ENCODE measurements at places on chromosomes 13 and 19. TPM values are rescaled to one million over a fixed set of nuclear protein-coding genes. Genes with fewer than 3 reads are reported as not detected.
A peak's percentile ranks its signal among the peaks of the same experiment; 100 is the strongest.

GRCh38 chr19:30240904-30241695 lies 131.1 kb upstream of the ZNF536 start:
- DNase-seq = no peak

TNFSF9 gene
- total RNA-seq = 0.27 TPM

GRCh38 chr13:45662162-45662561 lies 40.0 kb upstream of the CBY2 start:
- no peak for DNase-seq

DNA sequence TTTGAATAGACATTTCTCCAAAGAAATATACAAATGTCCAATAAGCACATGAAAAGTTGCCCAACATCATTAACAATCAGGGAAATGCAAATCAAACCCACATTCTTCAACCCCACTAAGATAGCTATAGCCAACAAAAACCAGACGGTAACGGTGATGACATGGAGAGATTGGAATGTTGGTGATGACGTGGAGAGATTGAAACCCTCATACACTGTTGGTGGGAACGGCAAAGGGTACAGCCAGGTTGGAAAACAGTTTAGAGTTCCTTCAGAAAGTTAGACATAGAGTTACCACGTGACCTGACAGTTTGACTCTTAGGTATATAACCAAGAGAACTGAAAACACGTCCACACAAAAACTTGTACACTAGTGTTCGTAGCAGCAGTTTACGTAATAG lies 48.1 kb downstream of the TNFRSF19 start:
- DNase-seq = no peak

- no peak for DNase-seq
These were observed 48.1 kb downstream of the SCEL start for GRCh38 chr13:77583581-77583980.

- no peak for DNase-seq
These were observed 145.7 kb downstream of the PCCA start for GRCh38 chr13:100234524-100235136.

DNA sequence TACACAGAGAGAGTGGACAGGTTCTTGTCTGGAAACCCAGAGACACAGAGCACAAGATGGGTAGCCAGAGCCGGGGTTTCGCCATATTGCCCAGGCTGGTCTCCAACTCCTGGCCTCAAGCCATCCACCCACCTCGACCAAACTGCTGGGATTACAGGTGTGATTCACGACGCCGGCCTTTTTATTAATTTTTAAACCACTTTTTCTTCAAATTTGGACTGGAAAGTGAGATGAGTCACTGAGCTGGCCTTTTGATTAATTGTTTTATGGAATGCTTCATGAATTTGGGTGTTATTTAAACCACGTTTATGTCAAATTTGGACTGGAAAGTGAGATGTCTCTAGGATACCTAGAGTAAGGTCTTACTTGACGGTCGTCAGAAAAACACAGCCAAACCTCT lies 12.1 kb upstream of the IGFL1 start:
- DNase-seq = no peak

DNA sequence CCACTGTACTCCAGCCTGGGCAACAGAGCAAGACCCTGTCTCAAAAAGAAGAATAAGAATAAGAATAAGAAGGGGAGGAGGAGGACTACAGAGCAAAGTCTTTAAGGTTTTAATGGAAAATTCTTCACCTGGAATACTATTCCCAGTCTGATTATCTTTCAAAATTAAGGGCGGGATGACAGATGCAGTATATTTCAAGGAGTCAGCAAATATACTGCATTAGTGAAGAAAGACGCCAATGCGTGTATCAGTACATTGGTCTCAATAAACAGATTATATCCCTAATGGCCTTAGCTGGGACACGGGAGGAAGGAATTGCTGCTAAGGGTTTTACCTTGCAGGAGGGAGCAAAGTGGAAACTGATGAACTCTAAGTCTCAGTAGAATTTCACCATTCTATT lies 54.1 kb upstream of the PDCD5 start:
- DNase-seq = no peak

- no peak for DNase-seq
These were observed 8.7 kb downstream of the SHKBP1 start for GRCh38 chr19:40585241-40585981.

- DNase-seq = no peak
These were observed 878 bp upstream of the ADAMTSL5 start for GRCh38 chr19:1513499-1514294.

ZNF135 gene
- total RNA-seq = 16.1 TPM

ZNF729 gene
- not detected for total RNA-seq

DNA sequence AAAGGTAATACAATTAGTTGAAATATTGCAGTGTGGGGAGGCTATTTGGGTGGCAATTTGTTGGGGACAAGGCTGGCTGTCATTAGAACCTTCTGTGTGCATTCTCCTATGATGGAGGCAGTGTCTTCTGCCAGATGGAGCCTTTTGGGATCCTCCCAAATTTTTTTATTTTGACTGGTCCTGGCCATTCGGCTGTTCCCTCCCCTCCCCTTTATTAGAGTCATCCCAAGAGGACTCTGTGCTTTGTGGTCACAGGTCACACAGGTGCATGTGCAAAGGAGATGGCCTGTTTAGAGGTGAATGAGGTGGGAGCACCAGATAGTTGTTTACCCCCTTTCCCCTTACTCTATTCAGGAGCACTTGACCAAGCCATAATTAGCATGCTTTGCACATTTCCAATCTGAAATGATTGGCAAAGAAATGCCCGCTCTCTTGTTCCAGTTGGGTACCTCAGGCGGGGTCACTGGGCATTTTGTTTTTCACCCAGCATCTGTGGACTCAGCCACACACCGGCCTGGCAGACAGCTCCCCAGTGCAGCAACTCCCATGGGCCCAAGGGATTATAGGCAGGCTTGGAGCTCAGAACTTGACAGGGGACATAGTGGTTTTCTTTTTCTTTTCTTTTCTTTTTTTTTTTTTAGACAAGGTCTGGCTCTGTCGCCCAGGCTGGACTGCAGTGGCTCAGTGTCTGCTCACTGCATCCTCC lies 19.8 kb downstream of the GATAD2A start:
- DNase-seq = no peak

DNA sequence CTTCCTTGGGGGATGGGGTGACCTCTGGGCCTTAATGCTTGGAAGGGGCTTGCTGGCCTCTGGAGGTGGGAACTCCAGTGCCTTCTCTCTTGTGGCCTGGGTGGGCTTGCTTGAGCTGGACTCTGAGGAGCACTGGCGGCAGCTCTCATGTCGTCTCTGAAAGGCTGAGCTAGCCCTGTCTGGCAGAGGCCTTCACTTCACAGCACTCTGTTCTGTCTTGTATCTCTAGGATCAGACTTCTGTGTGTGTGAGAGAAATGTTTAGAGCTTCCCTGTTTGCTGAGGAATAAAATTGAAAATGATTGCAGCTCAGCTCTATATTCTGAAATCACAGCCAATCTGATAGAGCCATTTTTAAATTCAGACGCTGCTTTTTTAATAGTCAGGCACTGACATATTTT lies 185.3 kb downstream of the KCNRG start:
- DNase-seq = no peak

DNA sequence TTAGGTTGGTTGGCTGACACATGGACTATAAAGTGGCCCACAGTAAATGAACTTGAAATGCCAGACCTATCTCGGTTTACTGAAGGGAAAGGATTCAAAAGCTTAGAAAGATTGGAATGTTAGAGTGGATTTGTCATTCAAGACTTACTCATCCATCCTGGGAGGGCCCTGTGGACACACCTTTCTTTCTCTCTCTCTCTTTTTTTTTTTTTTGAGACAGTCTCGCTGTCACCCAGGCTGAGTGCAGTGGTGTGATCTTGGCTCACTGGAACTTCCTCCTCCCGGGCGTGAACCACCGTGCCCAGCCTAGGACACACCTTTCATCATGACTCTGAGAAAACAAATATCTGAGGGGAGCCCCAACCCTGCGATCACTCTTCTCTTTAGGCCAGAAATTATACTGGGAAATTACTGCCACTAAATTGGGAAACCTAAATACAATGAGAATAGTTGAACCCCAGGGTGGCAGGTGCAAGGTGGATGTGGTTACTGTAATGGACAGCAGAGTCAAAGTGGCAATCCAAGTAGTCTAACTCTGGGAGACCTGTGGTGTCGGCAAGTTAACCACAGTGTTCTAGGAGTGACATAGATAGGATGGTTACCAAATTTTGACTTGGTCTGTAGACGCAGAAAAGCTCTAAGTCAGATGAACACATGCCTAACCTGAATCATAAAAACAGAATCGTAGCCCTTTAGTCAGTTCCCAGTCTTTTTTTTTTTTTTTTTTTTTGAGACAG lies 47.1 kb upstream of the ZMYM5 start:
- DNase-seq = no peak

GRCh38 chr19:3459089-3459881 lies 21.0 kb downstream of the SMIM24 start:
- DNase-seq = peak; percentile 95

PSMC4 gene
- 46.0 TPM for total RNA-seq

- no peak for DNase-seq
These were observed 10.3 kb downstream of the COG6 start for GRCh38 chr13:39665763-39666162.

- no peak for DNase-seq
These were observed 2293.3 kb downstream of the PCDH9 start for GRCh38 chr13:64936879-64937278.

AKAP8 gene
- 46.4 TPM for total RNA-seq

GRCh38 chr13:29508876-29509252 lies 86.6 kb downstream of the SLC7A1 start:
- DNase-seq = no peak

DNA sequence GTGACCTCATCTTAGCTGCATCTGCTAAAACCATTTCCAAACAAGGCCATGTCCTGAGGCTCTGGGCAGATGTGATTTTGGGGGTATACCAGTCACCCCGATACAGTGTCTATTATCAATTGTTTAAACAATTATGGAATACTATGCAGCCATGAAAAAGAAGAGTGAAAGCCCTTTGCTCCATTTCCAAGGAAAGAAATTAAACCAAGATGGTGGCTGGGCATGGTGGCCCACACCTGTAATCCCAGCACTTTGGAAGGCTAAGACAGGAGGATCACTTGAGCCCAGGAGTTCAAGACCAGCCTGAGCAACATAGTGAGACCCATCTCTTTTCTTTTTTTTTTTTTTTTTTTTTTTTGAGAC lies 763 bp downstream of the TEKTIP1 start:
- no peak for DNase-seq

DNA sequence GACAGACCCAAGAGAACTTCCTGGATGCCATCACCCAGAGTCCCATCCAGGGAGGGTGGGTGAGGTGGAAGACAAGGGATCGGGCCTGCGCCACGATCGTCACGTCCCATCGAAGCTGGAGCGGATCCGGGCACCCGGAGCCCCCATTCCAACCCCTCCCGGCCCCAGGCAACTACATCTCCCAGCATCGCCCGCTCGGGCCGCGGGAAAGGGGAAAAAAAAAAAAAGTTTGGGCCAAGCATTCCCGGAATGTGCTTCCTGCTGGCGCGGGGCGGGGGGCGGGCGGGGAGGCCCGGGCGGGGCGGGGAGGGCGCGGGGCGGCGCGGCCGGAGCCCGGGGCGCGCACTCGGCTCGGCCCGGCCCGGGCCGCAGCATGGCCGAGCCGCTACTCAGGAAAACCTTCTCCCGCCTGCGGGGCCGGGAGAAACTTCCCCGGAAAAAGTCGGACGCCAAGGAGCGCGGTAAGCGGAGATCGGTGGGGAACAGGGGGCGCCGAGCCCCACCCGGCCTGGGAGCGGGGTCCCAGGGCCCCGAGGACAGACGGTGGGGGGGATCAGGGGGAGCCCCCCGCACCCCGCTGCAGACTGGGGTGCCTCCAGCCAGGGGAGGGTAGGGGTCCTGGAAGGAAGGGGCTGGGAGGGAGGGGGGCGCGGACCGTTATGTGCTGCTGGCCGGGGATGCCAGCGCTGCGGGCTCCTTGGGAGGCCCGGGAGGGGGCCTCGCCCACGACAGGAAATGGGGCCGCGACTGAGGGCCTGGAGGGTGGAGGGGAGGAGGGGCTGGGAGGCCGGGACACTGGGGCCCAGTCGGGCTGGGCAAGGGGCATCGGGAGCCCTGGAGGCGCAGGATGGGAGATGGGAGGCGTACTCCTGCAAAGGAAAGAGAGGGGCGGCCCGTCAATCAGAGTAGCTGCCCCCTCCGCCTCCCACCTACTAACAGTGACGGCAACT lies at the start of gene SYDE1:
Gene SYDE1 (plus strand): TSS at position 341 of the 950 bp plus-strand sequence. CDS start 33 bp downstream, at position 374.
- DNase-seq = peak; percentile 64

MCEMP1 gene
- not detected for total RNA-seq

GRCh38 chr13:23608701-23609413 lies 38.6 kb downstream of the TNFRSF19 start:
- DNase-seq = peak; percentile 40

SLC10A2 gene
- not detected for total RNA-seq

LAIR1 gene
- 6.9 TPM for total RNA-seq

DNA sequence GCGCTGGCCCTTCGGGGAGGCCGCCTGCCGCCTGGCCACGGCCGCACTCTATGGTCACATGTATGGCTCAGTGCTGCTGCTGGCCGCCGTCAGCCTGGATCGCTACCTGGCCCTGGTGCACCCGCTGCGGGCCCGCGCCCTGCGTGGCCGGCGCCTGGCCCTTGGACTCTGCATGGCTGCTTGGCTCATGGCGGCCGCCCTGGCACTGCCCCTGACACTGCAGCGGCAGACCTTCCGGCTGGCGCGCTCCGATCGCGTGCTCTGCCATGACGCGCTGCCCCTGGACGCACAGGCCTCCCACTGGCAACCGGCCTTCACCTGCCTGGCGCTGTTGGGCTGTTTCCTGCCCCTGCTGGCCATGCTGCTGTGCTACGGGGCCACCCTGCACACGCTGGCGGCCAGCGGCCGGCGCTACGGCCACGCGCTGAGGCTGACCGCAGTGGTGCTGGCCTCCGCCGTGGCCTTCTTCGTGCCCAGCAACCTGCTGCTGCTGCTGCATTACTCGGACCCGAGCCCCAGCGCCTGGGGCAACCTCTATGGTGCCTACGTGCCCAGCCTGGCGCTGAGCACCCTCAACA lies 1.2 kb downstream of the F2RL3 start:
- no peak for DNase-seq

ARHGAP33 gene
- 32.7 TPM for total RNA-seq

DNA sequence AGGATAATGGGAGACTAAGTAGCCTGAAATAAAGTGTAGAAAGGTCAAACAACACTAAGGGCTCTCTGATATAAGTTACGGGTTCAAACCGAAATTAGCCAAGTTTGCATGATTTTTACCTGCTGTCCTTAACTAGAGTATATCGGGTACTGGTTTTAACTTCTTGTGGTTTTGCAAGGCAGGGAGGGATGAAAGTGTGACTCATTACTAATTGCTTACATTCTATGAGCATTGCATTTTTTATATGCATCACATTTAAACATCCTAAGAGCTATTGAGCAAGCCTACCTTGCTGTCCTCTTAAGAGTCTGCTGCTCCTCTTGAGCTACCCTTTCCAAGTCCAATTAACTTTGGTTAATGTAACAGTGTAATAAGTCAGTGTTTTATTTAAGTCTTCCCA lies 415.4 kb downstream of the SLITRK5 start:
- no peak for DNase-seq

DNA sequence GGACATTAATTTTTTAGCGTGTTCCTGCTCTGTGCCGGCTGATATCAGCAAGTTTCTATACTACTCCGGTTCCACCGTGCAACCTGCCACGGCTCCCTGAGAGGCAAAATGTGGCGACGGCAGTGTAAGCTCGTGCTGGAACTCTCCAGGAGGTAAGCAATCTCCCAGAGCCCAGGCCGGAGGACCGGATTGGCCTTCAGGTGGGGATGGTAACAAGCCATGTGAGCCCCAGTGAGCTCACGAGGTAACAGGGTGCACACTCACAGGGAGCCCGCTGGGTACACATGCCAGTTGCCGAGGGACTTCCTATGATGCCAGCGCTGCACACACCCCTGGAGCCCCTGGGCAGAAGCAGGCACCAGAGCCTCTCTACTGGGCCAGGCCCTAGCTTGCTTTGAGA lies 38.5 kb downstream of the NAXD start:
- no peak for DNase-seq
